GM13976 (cell line): ENCODE measurements at places on chromosomes 6 and 20.

- DNase-seq, result no peak
These were observed 5.7 kb upstream of the PSMG4 start for GRCh38 chr6:3252861-3253596.

DNA sequence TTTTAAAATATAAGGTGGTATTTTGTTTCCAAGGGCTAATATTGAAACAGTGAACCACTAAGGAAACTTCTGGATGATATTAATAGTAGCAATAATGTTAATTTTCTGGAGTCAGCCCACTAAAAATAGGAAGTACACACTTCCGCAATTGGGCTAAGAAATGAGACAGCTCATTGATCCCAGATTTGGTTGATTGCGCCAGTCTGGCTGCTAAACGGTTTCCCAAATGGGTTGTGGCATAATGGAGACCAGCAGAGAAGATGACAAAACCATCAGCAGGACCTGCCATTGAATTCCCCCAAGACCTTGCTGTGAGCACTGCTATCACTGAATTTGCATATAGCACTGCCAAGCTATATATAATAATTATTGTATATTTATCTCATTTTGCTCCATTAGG lies 71.2 kb upstream of the SGK1 start:
- no peak for DNase-seq

DNA sequence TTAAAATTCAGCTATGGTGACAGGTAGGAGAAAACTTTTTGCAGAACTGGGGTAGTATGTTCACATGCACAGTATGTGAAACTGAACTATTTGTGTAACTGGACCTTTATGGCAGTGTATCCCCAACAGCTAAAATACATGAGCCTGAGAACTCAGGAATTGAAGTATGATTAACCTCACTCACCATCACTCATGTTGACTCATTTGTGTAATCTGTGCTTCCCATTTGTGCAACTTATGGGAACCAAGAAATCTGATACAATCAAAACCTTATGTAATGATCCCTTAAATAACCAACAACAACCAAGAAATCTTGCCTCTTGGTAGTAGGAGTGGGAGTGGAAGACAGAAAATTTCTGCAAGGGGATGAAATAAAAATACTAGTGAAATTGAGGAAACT lies 674.9 kb downstream of the HDGFL1 start:
- DNase-seq, result no peak

GRCh38 chr6:131754088-131754487 lies 43.3 kb upstream of the CTAGE9 start:
- DNase-seq, result no peak

DNA sequence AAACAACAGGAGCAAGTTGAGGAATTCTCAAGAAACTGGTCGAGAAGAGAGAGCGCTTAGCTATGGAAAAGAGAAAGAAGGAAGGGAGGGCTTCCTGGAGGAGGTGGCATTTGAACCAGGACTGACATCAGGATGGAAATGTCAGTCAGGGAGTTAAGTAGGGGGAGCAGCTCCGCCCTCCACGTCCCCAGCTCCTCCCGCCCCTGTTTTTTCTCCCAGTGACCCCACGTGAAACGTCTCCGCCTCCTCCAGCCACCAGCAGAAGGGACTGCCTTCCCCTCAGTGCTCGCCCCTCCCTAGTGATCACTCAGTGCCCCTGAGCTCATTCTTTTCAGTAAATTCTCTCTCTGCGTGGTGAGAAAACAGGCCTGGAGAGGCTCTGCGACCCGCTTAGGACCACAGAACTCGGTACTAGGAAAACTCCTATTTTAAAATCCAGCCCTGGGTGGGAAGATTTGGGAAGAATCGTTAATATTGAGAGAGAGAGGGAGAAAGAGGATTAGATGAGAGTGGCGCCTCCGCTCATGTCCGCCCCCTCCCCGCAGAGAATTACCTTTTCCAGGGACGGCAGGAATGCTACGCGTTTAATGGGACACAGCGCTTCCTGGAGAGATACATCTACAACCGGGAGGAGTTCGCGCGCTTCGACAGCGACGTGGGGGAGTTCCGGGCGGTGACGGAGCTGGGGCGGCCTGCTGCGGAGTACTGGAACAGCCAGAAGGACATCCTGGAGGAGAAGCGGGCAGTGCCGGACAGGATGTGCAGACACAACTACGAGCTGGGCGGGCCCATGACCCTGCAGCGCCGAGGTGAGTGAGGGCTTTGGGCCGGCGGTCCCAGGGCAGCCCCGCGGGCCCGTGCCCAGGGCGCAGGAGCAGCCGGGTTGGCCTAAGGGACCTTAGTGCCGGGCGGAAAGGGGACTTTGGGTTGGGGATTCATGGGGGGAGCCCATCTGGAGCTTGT lies 4.6 kb downstream of the HLA-DPB1 start:
- no peak for DNase-seq

DNA sequence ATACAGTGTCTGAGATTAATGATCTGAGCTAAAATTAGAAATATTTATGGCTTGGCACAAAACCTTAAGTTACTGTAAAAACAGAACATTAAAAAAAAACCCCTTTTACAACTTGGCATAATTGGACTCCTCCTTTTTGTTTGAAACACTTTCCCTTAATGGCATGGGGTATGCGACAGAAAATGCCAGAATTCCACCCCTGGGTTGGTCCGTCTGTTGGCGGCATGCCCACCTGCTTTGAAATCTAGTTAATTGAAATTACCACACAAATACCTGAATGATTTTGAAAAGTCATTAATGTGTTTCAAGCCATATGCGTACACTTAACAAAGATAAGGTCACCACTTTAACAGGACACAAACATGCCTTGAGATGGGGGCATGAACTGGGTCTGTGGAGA lies 175.1 kb upstream of the FOXQ1 start:
- DNase-seq, result no peak

- no peak for DNase-seq
These were observed 151.3 kb downstream of the GJA10 start for GRCh38 chr6:90045535-90045934.

- DNase-seq, result no peak
These were observed 128.6 kb downstream of the MAP7 start for GRCh38 chr6:136421537-136422158.

DNA sequence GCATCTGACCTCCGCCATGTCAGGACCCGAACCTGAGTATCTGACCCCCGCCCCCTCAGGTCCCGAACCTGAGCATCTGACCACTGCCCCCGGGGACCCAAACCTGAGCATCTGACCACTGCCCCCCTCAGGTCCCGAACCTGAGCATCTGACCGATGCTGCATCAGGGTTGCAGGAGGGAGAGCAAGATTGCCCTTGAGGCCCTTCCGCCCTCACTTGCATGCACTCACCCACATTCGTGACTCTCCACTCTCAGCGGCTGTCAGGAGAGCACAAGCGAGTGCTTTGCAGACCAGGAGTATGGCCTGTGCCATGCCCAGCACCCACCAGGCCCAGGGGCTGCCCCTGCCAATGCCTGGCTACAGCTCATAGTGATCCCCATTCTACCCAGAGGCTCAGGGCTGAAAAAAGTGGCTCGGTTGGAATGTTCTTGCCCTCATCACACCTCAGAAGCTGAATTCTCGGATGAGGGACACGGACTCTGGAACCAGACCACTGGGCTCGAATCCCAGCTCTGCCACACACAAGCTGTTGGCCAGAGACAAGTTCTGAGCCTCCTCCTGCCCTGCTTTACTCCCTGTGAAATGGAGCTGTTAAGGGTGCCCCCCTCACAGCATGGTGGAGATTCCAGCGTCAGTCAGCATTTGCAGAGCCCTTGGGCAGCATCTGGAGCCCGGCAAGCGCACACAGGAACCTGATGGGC lies 82.1 kb downstream of the DLL1 start:
- DNase-seq, result peak; percentile 18

GRCh38 chr6:84362193-84362821 lies 134.9 kb upstream of the CEP162 start:
- no peak for DNase-seq

- DNase-seq, result no peak
These were observed 165.8 kb upstream of the SUPT3H start for GRCh38 chr6:45543298-45544235.

GRCh38 chr6:15400572-15401004 lies 154.7 kb downstream of the JARID2 start:
- peak; percentile 48 for DNase-seq

- DNase-seq, result no peak
These were observed 7.7 kb upstream of the PBOV1 start for GRCh38 chr6:138225953-138226352.

DNA sequence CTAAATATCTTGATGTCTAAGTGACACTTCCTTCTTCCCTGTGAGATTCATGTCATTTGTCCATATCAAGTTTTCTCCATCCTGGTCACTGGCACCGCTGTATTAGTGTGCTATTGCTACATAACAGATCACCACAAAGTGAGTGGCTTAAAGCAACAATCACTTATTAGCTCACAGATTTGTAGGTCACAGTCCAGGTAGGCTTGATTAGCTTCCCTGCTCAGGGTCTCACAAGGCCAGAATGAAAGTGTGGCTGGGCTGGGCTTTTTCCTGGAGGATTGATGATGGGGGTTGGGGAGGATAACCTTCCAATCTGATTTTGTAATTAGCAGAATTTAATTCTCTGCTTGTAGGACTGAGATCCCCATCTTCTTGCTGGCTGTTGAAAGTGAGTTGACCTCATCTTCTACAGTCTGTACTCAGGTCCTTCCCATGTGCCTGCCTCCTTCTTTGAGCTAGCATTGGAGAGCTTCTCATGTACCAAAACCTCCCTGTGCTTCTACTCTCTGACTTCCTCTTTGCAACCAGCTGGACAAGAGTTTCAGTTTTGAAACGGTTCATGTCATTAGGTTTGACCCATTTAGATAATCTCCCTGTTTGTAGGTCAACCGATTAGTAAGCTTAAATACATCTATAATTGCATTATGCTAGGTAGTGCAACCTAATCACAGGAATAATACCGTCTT lies 152.4 kb upstream of the MAN1A1 start:
- DNase-seq, result no peak

DNA sequence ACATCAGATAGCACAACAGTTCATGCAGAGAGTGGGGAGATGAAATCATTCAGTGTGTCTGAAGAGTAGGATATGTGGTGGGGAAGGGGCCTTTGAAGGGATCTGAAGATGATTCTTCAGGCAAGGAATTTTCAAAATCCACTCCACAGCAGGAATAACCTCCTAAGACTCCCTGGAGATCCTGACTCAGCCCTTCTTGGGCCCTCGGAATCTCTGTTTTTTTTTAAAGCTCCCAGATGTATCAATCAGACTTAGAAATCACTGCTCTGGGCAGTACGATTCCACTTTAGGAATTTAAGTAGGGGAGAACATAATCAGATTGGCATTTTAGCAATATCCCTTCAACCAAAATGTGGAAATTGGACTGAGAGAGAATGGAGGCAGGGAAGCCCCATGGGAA lies 55.5 kb downstream of the RIOK1 start:
- DNase-seq, result no peak

DNA sequence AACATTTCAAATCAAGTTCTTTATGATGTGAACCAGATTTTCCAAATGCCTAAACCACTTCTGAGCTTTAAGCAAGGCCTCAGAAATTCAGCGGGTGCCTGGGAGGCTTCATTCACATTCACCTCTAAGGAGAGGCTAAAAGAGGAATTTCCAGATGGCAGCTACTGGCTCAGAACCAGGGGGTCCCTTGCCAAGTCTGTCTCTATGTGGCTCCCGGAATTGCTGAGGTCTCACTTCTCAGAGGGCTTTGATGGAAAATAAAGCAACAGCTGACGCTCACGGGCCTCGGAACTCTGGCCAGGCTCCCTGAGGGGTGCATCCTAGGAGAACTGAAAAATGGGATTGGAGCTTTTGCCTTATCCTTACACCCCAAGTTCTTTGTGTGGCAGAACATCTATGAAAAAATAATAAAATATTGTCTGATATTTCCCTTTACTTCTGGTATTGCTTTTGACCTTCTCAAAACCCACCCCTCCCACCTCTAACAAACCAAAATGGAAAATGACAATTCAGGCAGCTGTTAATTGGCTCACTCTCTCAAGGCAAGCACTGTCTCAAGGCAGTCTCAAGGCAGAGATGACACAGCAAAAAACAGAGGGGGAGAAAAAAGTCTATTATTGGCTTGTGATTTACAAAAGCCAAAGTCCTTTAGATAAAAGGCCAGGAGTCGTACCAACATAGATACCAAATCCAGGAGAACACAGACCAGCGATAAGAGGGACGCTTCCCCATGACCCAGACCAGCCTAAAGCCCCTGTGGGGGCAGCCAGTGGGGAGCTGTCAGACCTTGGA lies 21.8 kb upstream of the LRRN4 start:
- DNase-seq, result no peak

- peak; percentile 47 for DNase-seq
These were observed 87.5 kb downstream of the ZFP64 start for GRCh38 chr20:52103913-52104545.

GRCh38 chr6:105836889-105837288 lies 249.2 kb upstream of the PRDM1 start:
- no peak for DNase-seq

DNA sequence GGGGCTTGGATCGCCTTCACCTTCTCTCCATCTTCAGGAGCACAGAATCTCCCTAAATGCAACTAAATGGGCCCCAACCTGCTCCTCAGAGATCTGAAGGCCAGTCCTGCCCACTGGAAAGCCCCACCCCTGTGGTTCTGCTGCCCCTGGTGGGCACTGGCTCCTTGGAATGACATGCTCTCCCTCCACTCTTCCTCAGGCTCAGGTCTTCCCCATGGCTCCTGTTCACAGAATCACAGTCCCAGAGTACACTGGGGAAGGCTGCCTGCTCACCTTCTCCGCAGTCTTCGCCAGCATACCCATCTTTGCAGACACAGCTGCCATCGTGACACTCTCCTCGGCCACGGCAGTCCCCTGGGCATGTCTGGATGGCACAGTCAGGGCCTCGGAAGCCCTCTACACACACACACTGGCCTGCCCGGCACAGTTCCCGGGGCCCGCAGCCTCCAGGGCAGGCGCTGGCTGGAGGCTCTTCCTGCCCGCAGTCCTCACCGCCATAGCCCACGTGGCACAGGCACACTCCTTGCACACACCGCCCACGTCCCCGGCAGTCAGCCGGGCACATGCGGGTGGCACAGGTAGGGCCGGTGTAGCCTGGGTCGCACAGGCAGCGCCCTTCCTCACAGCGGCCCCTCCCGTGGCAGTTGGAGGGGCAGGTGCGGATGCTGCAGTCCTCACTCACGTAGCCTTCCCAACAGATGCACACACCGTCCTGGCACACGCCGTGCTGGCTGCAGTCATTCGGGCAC lies 13.6 kb downstream of the TNXB start:
- no peak for DNase-seq

DNA sequence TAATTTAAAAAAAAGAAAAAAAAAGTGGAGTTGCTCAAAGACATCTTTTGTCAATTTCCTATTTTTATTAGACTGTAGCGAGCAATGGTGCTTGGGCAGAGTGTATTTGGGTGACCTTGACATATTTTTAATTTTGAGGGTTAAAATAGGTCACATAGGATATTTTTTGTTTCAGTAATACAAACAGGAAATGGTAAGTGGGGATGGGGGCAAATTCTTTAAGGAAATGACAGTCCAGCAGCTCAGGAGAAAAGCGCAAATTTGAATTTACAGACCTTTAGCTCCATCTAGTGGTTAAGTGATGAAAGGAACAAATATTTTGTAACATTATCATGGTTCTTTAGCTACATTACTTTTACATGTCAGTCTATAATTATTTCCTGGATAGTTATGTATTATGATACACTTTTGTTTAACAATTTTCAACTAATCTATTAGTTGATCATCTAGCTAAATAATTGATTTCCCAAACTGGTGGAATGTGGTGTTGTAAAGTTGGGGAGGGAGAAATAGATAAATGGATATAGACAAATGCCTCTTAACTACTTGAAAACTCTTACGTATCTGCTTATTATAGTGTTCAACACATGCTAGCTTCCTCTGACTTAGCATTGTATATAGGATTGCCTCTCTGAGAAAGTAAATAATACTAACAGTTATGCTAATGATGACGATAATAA lies 10.0 kb downstream of the CITED2 start:
- peak; percentile 55 for DNase-seq

GRCh38 chr20:47540443-47541354 lies 39.0 kb downstream of the NCOA3 start:
- DNase-seq, result peak; percentile 50
